ENCODE measurements at places on chromosomes 13 and 19. TPM values are rescaled to one million over a fixed set of nuclear protein-coding genes. Genes with fewer than 3 reads are reported as not detected.

Gene SELENOV
- total RNA-seq: not detected

Gene HCST
- total RNA-seq: 14.5 TPM

Gene RGS9BP
- total RNA-seq: 0.10 TPM

Gene MYO1F
- 2.0 TPM for total RNA-seq

Gene NAPSA
- total RNA-seq: 40.2 TPM

DNA sequence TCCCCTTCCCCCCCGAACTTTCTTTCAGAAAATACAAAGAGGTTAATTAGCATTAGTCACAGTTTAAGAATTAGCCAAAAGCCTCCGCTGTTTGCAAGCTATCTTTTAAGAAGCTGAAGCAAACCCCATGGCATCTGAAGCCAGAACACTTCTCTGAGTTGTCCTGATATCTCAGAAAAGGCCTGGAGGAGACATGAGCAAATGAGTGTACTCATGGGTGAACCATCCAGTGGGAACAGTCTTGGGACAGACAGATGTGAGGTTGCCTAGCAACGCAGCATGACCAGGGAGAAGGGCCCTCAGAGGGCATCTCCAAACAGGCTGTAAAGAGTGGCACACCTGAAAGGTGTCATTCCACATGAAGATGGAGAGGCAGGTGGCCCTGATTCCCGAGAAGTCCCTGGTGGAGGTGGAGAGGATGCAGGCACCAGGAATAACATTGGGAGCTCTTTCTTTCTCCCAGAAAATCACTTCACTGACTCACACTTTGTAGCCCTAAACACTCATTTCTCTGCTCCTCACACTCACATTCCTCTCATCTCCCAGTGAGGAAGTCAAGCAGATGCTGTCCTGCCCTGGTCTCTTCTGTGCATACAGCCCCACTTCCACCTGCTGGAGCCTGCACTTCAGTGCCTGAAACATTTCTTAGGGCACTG, 87.0 kb upstream of the TSHZ3 start:
- no peak overlapping the region for H3K4me3 ChIP-seq
- no peak for DNase-seq
- H3K36me3 ChIP-seq: no peaks in the 10 kb centered on the region
- H3K4me1 ChIP-seq: no peaks in the 10 kb centered on the region

GRCh38 chr13:38483623-38484022, 134.0 kb downstream of the UFM1 start:
- H3K36me3 ChIP-seq: no peaks in the 10 kb centered on the region
- no peaks in the 10 kb centered on the region for H3K4me1 ChIP-seq
- no peak overlapping the region for H3K4me3 ChIP-seq
- H3K27ac ChIP-seq: no peak overlapping the region
- no peaks in the 10 kb centered on the region for H3K27me3 ChIP-seq
- no peak for DNase-seq

GRCh38 chr13:28623782-28624706, 34.9 kb upstream of the POMP start:
- DNase-seq: no peak
- no peaks in the 10 kb centered on the region for H3K36me3 ChIP-seq
- peaks cover 5% of the 10 kb centered on the region for H3K4me1 ChIP-seq
- no peak overlapping the region for H3K27ac ChIP-seq
- no peak overlapping the region for H3K4me3 ChIP-seq

DNA sequence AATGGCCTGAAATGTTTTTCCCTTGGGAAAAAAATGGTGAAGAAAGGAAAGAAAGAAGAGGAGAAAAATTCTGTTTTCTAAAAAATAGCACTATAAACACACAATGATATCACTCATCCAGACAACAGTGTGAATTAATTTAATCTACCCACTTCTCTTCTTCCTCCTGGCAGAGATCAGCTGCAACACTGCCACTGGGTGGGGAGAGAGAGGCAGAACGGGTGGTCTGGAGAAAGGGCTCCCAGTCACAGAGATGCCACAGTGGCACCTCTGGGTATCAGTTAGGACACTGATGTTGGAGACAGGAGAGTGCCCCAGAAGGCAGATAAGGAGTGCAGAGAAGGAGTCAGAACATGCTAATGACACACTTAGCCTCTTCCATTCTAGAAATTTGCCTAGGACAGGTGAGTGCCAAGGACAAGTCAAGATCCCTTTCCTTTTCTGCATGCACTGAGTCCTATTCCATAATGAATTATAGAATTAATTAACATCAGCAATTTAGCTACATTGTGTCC, 168.6 kb downstream of the SUCLA2 start:
- no peaks in the 10 kb centered on the region for H3K27me3 ChIP-seq
- no peak for DNase-seq
- no peak overlapping the region for H3K27ac ChIP-seq
- H3K36me3 ChIP-seq: no peaks in the 10 kb centered on the region
- no peak overlapping the region for H3K4me3 ChIP-seq

DNA sequence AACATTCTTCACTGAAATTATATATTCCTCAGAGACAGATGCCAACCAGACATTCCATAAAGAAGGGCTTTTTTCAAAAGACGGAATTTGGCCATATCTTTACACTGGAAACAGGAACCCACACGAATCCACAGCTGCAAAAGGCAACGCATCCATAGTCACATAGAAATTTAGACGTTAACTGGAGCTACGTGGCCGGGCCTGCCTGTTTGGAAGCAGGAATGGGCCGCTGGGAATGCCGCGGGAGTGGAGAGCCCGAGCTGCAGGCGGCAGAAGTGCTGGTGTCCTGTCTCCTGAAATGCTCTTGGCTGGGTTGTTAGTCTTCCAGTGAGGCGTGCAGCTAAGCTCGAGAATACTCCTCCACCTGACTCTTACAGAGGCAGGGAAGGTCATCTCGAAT, 122.2 kb downstream of the KL start:
- no peak overlapping the region for H3K4me3 ChIP-seq
- no peak overlapping the region for H3K27ac ChIP-seq
- H3K27me3 ChIP-seq: peaks cover 5% of the 10 kb centered on the region
- DNase-seq: no peak
- H3K4me1 ChIP-seq: no peaks in the 10 kb centered on the region
- H3K36me3 ChIP-seq: no peaks in the 10 kb centered on the region

All from activated naive CD4-positive, alpha-beta T cell treated with anti-CD3 and anti-CD28 coated beads for 36 hours (primary cell).